ENCODE measurements at places on chromosomes 5 and 9.

DNA sequence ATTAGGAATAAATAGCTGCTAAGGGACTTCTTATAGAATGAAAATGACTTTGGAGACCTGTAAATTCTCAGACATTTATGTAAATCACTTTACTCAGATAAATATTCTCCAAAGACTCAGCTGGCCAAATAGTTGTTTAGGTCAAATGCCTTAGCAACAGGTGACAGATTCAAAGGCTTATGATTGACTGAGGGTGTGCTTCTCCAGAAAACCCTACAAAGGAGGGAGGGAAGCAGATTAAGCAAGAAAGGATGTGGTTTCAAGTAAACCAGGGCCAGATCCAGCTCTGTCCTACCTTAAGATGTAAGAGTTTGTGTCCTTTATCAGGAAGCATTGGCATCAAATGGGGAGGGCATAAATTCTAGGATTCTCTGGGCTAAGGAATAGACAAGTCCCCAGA lies 433.0 kb downstream of the TLE1 start:
- DNase-seq: no peak

GRCh38 chr9:126436545-126437267 lies 110.1 kb downstream of the MVB12B start:
- DNase-seq: no peak

- DNase-seq: peak; percentile 79
Observed at GRCh38 chr9:83981126-83981871, 694 bp downstream of the RMI1 start.

DNA sequence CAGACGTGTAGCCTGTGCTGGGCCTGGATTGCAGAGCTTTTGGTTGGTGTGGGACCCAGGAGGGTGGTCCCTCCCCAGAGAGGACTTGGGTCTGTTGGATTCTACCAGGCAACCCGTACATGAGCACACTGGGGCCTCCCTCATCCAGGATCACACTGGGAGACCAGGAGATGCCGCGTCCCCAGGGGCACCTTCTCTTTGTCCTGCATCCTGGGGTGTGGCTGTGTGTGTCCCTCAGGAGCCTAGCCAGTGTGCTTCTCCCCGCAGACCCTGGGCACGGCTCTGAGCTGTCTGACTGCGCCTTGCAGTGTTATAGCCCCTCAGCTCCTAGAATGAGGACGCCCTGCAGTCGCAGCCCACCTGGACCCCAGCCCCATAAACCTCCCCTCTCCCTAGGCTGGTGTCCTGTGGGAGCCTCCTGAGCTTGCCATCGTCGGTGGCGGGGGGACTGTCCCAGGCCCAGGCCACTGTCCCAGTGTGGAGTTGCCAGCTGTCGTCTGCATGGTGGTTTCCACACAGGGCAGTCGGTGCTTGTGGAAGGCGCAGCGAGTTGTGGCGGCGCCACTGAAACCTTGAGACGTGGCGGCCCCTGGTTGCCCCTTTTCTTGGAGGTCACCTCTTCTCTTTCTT lies 27.6 kb downstream of the CEP72 start:
- no peak for DNase-seq

- DNase-seq: peak; percentile 29
Observed at GRCh38 chr5:15495026-15495425, 5.0 kb upstream of the FBXL7 start.

DNA sequence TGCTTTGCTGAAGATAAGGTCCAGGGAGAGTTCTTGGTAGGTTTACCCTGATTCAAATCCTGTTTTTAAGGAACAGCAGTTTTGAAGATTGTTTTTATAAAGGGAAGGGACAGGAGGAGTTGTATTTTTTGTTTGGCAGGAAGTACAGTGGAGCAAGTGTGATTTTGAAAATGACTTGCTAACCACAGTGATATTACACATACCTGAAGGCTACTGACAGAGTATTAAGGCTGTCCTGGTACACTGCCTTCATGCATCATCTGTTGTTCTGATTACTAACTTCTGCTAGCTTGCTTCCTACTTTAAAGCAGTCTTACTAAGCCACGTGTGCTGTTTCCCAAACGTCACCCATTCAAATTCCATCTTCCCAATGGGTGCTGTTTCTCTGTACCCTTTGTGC lies 559.5 kb upstream of the SGCD start:
- no peak for DNase-seq

DNA sequence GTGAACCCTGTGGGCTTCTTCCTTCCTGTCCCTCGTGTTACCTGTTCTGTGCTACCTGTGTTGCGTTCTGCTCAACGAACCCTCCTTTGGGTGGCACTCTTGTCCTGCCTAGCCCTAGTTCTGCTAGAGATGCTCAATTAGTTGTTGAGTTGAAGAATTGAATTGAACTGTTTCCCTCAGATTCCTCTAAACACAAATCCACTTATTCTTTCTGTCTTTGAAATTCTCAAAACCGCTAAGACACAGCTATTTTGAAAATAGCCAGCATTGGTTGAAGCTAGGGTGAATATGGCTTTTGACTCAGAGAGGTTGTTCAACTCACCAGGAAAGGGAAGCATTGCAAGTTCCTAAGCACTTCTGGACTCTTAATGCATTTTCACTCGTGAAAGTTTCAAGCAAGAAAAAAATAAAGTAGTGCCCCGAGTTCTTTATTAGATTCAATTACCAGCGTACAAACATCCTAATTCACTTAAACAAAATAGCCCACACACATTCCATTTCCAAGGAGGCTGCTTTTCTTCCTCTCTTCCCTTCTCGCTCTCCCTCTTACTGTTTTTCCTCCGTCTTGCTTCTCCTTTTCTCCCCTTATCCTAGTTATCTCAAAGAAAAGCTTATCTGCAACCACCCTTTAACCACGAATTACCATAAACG lies 642 bp upstream of the ITGA1 start:
- DNase-seq: no peak

DNA sequence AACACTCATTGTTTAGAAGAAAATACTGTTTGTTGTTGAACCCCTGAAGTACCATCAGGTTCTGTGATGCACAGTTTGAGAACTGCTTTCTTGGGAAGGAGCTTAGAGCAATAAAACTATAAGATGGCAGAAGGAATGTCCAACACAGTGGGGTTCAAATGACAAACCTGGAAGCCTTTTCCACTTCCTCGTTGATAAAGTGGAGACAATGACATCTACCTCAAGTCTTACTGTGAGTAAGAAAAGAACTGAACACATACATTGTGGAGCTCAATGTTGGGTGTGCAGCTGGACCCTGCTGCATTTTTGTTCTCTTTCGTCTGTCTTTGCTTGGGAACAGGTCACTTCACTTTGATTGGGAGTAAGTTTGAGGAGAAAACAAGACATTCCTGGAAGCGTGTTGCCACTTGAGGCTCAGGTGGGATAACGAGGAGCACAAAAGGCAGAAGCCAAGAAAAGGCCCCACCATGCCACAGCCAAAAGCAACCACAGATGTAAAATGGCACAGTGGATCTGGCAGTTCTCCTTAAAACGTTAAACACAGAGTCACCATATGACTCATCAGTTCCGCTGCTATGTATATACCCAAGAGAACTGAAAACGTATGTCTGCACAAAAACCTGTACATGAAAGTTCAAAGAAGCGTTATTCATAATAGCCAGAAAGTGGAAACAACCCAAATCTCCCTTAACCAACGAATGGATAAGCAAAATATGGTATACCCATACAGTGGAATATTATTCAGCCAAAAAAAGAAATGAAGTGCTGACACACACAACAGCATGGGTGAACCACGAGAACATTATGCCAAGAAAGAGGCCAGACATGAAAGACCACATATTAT lies 42.9 kb upstream of the SUB1 start:
- no peak for DNase-seq

DNA sequence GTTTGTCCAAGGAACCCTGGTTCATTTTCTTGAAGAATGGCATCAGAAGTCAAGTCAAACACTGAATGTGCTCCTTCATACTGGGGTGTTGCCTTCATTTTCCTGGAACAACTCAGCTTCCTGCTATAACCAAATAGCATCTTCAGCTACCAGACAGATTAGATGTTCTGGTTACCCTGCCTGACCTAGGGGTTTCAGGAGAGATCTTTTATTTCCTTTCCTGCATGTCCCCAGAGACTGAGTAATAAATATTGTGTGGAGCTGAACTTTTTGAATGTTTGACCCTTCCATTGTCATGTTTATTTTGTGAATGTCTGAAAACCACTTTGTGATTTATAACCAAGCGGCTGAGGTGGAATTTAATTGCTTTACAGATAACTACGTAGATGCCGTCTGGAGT lies 147.1 kb downstream of the IRX1 start:
- DNase-seq: no peak

DNA sequence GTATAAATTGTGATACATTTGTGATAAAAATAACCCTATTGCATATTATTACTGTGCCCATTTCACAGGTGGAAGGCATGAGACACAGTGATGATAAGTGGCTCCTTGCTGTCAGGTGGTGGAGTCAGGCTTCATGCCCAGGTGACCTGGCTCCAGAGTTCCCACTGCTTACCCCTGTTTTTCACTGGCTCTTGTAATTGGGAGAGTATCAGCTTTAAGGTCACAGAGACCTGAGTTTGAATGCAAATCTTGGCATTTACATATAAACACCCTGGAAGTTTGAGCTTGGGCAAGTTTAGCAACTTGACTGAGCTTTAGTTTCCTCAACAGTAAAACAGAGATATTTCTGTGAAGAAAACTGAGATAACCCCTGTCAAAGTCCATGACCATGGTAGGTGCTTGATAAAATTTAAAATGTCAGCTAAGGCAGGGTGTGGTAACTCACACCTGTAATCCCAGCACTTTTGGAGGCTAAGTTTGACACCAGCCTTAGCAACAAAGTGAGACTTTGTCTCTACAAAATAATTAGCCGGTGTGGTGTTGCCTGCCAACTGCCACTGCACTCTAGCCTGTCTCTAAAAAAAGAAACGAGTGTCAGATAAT lies 29.2 kb downstream of the MAT2B start:
- no peak for DNase-seq

GRCh38 chr5:149156435-149157083 lies 15.3 kb downstream of the ABLIM3 start:
- peak; percentile 24 for DNase-seq

DNA sequence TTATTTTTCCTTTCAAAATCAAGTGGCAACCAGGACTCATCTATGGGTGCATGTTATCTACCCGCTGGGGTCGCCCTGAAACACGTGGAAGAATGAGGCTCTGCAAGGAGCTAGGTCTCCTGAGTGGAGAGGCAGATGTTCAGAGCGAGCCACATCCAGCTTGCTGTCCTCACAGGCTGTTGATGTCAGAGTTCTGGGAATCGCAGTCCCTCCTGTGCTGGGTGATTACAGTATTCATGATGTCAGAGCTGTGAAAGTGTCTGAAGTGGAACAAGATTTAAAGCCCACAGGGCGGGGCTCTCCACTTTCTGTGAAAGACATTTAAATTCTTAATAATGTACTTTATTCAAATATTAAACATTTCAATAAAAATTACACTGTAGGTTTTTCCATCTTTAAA lies 24.4 kb upstream of the LMX1B start:
- no peak for DNase-seq

GRCh38 chr5:139392678-139393496 lies 2.0 kb downstream of the PROB1 start:
- DNase-seq: peak; percentile 69

GRCh38 chr5:58378613-58379390 lies 81.1 kb downstream of the PLK2 start:
- no peak for DNase-seq

DNA sequence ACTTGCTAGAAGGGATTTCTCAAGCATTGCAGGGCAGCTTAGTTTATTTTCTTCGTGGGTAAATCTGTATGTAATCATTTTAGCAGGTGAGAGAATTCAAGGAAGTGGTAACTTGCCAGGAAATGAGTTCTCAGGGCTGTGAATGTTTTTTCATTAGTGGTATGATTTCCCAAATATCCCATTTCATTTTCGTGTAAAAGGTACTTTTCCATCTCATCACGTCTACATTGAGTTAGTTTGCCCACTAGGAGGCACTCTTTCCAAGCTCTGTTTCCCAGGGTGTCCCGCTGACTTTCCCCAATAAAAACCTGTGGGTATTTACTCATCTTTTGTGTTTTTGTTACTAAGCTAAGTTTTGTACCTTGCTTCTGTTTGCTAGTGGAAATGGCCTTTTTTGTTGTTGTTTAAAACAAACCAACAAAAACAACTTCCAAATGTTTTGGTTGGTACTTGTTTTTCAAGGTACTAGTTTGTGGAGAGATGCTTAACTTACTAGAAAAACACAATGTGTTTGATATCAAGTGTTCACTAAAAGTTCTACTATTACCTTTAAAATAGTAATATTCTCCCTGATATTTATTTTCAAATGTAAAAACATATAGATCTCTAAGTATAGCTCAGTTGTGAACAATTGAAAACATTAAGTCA lies 373.6 kb downstream of the ADGRV1 start:
- DNase-seq: no peak

DNA sequence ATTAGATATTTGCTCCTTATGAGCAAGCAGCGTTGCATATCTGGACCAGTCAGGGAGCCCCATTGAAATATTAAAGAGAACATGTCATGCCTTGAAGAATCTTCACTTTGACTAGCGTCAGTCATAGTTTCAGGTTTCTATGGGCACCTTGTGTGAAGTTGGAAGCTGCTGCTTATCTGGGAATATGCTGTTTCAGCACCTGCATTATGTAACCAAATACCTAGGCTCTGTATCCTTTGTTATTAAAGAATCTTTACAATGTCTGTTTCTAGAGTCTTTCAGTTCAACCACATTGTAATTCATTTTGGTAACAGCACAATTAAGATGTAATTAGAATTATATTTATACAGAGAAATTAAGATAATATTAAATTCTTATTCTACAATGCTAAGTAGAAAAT lies 818.8 kb upstream of the TYRP1 start:
- no peak for DNase-seq

DNA sequence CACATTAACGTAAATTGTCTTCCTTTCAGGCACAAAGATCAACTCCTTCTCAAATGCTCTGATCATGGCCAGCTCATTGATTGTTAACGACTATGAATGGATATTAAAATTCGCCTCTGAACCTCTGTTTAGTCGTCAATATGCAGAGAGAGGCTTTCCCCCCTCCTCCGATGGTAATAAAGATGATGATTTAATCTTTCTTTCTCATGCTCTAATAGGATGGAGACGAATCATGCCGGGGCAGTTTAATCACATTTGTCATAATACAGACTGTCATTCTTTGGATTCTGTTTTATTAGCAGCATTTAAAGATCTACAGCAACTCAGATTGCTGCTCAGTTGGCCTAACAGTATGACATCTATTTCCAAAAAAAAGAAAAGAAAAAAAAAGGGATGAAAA lies 132.9 kb downstream of the SREK1 start:
- DNase-seq: no peak

DNA sequence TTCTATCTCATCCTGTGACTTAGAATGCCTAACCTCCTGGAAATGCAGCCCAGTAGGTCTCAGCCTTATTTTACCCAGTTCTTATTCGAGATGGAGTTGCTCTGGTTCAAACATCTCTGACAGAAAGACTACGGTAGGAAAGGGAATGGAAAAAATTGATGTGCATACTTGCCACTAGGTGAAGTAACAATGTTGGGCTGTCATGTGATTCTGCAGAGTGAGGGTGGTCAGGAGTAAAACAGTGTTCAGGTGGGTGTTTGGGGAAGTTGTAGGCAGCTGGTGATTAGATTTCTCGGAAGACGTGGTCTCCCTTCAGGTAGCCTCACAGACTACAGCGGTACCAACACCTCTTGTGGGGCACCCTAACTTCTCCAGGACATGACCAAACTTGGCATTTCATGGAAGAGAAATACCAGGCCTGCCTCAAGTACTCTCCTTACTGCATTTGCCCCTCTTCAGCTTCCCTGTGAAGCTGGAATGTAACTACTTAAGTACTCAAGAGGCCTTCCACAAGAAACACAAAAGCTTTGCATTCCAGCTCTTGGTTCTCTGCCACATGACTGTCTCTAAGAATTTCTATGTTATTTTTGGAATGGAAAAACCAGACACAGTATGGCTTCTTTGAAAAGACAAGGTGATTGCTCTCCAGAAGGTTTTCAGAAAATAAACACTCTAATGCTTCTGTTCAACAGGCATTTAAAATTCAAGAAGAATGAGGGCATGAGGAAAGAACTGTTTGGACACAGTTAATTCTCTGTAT lies 17.4 kb upstream of the ENTREP1 start:
- DNase-seq: no peak

Measured in NCI-H1417 (cell line).